Stimulated activated CD8-positive, alpha-beta memory T cell treated with anti-CD3 and anti-CD28 coated beads, Interleukin-4, amount 100 ng/mL, for 1 hour (primary cell): ENCODE measurements at places on chromosomes 16 and 17.

DNA sequence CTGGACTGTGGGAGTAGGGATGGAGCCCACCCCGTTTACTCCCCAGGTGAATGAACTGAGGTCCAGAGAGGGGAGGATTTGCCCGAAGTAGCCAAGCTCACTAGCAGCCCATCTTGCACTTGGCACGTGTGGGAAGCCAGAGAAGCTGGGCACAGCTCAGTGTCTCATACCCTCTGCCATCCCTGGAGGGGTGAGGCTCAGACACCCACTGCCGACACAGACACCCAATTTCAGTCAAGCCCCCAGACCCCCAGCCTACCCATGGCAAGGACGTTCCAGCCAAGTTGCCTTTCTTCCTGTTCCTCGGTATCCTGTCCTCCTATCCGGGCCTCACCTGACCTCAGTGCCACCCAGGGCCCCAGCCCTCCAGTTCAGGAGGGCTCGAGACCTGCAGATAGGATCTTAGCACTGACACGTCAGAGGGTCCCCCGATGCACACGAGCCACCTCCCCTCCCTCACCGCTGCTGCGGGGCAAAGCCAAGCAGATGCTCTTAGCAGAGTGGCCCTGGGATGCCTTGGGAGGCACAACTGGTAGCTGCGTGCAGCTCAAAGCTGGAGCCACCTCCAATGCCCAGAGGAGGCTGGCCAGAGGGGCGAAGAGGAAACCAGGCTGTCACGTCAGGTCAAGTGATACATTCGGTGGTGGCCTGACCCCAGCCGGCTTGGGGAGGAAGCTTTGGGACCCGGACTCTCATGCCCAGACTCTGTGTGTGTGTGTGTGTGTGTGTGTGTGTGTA is 90.4 kb upstream of the TNRC6C start:
- no peak for DNase-seq

DNA sequence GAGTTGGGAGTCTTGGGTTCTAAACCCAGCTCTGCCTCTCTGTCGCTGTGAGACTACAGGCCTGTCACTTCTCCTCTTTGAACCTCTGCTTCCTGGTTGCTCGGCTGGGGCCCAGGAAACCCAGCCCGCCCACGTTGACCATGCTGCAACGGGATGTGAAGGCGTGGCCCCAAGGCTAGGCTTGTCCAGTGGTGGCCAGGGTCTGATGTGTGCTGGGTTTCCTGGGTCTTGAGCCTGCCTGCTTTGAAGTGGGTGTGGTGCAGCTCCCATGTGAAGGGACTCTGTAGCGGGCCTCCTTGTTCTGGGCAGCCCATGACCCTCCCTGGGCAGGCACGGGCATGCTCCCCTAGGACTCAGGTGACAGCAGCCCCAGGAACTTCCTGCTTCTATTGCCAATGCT is 82.3 kb downstream of the SDR42E1 start:
- DNase-seq = no peak

- DNase-seq = no peak
These were observed 662.8 kb downstream of the WWOX start for GRCh38 chr16:78762222-78762621.

- DNase-seq = no peak
These were observed 6.8 kb upstream of the OR1E2 start for GRCh38 chr17:3440451-3440850.

- no peak for DNase-seq
These were observed 57.9 kb upstream of the C17orf78 start for GRCh38 chr17:37317867-37318266.

DNA sequence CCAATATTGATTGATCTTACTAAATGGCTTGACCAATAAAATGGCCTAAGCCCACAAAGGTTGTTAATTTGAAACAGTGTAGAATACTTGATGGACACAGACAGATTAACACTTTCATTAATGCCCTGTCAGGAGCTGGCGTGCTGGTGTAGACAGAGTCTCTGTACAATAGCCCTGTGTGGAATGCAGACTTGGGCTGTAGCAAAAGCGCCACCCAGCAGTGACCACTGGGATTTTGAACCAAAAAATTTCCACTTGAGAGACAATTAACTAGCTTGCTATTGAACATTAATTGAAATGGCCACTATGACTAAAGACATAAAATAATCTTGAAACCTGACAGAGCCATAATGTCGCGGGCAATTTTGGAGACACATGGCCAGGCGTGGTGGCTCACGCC is 19.7 kb upstream of the GUCY2D start:
- no peak for DNase-seq

GRCh38 chr17:27578718-27579085 is 52.3 kb upstream of the LGALS9 start:
- DNase-seq = no peak

- DNase-seq = no peak
These were observed 20.3 kb downstream of the CACNG5 start for GRCh38 chr17:66855204-66855603.

GRCh38 chr16:7257016-7257415 is 75.6 kb upstream of the RBFOX1 start:
- DNase-seq = no peak

DNA sequence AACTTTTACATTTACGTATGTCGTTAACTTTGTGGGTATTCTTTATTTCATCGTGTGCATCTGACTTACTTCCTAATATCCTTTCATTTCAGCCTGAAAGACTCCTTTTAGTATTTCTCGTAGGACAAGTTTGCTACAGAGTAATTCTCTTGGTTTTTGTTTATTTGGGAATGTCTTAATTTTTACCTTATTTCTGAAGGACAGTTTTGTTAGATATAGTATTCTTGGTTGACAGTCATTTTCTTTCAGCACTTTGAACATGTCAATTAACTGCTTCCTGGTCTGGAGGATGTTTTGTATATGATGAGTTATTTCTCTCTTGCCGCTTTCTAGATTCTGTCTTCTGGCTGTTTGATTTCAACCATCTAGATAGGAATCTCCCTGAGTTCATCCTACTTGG is 109.2 kb upstream of the NACA2 start:
- no peak for DNase-seq

- DNase-seq = no peak
These were observed 5.3 kb upstream of the TAOK1 start for GRCh38 chr17:29384901-29385300.

- DNase-seq = no peak
These were observed 3.5 kb downstream of the SPDYE4 start for GRCh38 chr17:8754890-8755289.

- DNase-seq = no peak
These were observed 407.3 kb downstream of the XYLT1 start for GRCh38 chr16:17063201-17064139.
